Stimulated activated CD8-positive, alpha-beta memory T cell treated with anti-CD3 and anti-CD28 coated beads, Interleukin-7, amount 100 ng/mL, for 4 hours (primary cell): ENCODE measurements at places on chromosomes 5 and 9.

DNA sequence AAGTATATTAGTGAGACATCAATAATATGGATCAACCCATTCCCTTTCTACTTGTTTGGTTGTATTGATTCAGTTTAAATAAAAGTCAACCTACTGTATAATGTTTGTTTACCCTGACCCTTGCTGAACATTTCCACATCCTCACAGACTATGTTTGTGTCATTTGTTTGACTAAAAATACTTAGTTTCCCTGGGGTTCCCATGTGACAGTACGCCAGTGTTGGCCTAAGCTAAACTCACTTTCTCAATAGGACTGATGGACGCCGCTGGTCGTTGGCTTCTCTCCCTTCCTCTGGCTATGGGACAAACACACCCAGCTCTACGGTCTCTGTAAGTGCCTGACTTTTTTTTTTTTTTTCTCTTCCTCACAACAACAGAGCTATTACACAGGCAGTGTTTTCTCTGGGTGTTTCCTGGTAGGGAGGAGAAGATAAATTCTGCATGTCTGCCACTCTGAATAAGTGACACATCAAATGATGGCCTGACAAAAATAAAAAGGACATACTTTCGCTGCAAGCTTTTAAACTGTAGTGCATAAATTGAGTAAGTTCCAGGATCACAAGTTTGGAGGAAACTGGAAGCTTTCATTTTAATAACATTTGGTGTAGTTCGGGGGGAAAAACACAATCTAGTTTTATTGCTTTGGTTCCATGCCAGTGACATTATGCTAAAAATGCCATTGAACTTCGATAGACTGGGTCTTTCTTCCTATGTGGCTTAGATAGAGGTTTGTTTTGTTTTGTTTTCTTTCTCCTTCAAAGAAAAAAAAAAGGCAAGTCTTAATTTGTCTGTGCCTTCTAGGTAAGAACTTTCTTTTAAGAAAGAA lies 101.0 kb downstream of the CD180 start:
- no peak for DNase-seq

DNA sequence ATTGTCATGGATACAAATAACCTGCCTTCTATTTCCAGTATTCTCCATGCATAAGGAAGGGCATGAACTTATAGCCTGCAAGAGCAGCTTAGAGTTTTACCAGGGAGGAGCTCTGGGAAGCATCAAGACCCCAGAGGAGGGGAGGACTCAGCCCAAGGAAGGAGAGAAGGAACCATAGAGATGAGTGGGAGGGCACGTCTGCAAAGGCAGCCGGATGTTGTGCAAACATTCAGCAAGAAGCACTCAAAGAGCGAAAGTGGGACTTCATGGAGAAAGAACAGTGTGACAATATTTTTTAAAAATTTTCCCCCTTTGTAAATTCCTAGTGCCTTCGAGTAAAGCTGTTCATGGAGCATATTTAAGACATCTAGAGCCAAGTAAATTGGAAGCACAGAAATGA lies 270.1 kb upstream of the PTGER4 start:
- DNase-seq: no peak

GRCh38 chr5:176994460-176995121 lies 12.0 kb downstream of the UIMC1 start:
- DNase-seq: no peak

DNA sequence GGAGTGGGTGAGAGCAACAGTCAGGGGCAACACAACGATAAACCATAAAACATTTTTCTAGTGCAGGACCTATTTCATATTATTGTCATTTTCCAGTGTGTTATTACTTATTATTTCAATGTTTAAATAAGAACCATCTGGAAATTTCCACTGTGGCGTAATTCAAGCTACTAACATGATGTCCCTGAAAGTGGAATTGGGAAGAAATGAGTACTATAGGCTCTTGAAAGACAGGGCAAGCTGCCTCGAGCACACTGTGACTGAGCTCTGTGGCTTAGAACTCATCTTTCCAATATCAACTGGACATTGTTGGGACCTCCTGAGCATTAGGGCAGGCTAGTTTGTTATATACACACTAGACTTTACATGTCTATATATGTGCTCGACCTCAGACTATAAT lies 182.9 kb upstream of the RIOK2 start:
- DNase-seq: no peak

- peak; percentile 69 for DNase-seq
These were observed 1.3 kb upstream of the ERBIN start for GRCh38 chr5:65925044-65925600.

- no peak for DNase-seq
These were observed 168.5 kb downstream of the GAS1 start for GRCh38 chr9:86778761-86779160.

DNA sequence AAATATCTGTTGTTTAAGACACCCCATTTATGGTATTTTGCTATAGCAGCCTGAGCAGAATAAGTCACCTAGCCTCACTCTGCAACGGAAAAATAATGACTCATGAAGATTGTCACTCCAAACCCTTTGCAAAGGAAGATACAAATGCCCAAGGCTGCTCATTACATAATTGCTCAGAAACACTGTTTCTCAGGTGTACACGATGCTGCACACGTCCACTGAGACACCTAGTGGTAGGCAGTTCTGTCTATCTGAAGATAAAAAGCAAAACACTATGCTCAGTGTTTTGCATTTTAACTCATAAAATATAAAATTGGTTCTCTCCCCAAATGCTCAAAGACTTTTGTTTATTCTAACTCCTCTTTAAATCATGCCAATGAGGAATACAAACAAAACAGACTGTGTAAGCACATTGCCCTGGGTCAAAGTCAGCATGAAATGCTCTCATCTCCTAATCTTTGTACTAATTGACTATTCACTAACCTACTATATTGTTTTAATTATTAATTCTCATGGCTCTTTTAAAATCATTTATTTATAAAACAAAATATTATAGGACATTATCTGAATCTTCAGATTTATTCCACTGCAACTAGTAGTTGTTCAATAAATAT lies 7.7 kb upstream of the TSLP start:
- DNase-seq: no peak

DNA sequence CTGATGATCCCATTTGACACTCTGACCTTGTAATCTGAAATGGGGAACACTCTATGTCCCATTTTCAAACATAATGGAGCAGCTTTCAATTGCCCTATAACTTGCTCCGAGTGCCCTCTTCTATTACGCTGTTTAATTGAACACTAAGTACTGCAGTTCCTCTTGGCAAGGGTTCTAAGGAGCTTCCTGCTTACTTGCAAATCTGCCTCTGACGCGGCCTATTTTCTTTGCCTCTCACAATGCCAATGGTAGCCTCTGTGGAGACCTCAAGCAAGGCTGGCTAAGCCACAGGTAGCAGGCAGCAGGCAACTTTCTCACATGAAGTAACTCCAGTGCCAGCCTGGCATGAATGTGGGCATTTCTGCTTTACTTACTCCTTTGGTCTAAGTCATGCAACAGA lies 443.4 kb upstream of the TRPC7 start:
- no peak for DNase-seq

DNA sequence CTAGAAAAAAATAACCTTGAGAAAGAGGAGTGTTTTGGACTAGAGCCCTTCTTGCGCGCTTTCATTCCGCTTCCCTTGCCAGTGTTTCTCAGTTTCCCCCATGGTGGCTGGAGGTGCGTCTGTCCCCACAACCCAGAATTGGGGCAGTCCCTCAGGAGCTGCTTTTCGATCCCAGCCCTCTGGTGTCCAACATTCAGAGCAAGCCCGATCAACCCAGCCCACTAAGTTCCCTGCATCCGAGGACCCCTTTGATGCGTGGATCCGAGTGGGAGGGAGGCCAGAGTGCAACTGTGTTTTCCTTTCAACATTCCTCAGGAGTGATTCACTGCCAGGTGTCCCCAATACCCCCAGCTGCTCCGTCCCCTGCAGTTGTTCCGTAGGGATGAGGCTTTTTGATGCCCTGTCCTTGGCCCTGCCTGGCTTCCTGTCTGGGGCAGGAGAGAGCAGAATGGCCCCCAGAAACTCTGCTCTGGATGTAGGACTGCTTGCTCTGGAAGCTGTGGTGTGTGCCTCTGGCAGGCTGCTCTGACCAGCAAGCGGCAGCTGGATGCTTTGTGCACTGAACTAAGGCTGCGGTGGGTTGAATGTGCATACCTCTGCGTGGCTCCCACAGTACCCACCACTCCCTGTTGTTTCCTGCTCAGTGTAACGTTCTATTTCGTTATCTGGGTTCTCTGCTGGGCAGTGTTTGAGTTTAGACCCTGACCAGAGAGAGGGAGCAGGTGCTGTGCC lies 117.5 kb downstream of the BOD1 start:
- DNase-seq: no peak
